Motor neuron (in vitro differentiated cells): ENCODE measurements at places on chromosomes 2 and 18.
A peak's percentile ranks its signal among the peaks of the same experiment; 100 is the strongest.

DNA sequence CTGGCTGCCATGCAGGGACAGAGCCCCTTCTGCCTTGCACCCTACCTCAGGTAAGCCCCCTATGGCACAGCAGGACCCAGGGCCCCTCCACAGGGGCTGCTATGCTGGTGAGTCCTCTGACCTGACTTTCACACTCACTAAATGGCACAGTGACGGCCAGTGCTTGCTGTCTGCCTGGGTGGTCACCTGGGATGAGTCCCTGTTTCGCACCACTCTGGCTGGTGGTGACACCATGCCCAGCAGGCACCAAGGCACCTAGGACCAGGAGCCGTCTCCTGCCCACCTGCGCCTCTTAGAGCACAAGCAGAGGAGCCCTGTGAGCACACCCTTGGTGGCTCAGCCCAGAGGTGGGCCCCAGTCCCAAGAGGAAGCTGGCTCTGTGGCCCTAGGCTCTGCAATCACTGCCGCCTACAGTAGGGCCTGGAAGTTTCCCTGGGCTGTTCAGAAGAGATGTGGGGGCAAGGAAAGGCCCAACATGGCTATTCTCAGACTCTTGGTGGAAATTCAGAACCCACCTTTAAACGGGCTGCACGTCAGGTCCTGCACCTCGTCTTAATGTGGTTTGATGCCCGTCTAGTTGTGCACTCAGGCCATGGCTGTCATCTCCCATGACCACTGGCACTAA, 96.0 kb downstream of the PLB1 start:
- ATAC-seq: no peak

DNA sequence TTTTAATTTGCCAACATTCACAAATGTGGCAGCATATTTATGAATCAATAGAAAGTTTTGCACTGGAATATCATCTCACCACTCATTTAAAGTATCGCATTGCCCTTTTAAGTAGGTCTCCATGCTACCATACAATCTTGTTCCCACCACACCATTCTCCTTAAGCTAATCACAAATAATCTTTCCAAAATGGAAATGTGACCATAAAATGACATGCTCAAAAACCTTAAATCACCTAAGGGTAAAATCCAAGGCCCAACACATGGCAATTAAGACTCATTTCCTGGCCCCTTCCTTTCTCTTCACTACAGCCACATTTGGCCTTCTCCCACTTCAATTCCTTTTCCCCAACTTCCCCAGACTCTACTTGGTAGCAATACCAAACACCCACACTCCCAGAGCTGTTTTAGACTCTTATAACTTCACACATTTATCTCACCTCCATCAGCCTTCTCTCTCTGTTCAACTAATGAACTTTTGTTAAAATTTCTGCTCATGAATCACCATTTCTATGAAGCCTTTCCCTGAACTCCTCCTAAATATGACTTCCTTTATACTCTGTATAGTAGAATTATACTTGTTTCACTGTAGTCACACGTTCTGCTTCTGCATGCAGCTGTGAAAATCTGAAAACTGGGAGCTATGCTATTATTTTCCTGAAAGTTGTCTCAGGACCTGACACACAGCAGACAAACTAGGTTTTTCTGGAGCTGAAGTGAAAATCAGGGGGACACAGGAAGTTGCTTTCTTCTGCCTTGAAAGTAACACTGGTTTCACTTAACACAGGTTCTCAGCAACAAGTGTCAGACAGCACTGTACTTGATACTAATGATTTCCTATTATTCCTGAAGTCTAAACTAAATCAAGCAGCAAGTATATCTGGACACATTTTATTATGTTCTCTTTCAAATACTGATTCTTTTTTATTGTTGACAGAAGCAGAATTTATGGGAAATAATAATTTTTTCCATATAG, 303.9 kb downstream of the ZEB2 start:
- ATAC-seq: no peak

GRCh38 chr18:36176711-36177110, 10.6 kb upstream of the MOCOS start:
- no peak for ATAC-seq

DNA sequence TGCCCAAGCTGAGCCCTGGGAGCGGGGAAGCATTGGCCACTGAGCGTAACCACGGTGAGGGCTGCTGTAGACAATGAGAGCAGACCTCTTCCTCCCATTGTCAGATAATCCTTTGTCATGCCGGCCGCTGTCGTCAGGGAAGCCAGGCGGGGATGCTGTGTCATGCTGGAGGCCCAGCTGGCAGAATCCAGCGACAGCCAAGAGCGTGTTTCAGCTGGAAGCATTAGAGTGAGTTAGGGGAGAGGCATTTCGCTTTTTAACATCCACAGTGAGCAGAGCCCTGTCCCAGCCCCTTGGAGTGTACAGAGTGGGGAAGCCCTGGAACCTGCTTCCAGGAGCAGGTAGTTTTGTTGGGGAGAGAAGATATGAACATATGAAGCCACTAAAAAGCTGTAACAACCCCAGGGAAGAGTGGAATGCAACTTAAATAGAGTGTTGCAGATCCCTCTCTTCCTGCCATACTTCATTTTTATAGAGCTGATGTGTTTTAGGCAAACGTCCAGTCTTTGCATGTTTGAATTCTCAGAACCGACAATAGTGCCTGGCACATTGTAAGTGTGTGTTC, 7.0 kb downstream of the CTIF start:
- ATAC-seq: peak; percentile 80

DNA sequence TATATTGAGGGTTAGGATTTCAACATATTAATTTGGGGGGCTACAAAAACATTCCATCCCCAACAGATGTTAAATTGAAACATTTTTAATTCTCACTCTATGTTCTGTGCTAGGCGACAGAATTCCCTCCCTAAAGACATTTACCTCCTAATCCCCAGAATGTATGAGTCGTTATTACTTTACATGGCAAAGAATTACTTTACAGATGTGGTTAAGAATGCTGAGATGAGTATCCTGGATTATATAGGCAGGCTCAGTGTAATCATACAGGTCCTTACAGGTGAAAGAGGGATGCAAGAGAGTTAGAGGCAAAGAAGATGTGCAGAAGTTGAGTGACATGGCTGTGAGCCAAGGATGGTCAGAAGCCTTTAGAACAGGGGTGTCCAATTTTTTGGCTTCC, 974.1 kb upstream of the ACVR2A start:
- no peak for ATAC-seq

DNA sequence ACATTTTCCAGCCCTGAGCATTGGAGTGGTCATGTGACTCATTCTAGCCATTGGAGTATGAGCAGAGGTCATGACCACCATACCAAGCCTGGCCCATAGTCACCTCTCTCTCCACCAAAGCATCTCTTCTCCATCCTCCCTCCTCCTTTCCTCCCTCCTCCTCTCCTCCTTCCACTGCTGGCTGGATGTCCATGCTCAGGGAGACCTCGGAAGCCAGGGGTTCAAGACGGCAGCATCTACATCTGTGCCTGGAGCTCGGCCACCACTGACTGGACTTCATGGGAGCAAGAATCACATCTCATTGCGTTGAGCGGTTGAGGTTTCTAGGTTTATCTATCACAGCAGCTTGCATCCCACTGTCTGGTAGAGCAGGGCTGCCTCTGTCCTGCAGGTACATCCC, 252.4 kb downstream of the NDUFA10 start:
- ATAC-seq: no peak

- peak; percentile 26 for ATAC-seq
Observed at GRCh38 chr2:15260835-15261234, 300.3 kb downstream of the NBAS start.

- ATAC-seq: no peak
Observed at GRCh38 chr2:236661061-236661761, 91.6 kb downstream of the ACKR3 start.

DNA sequence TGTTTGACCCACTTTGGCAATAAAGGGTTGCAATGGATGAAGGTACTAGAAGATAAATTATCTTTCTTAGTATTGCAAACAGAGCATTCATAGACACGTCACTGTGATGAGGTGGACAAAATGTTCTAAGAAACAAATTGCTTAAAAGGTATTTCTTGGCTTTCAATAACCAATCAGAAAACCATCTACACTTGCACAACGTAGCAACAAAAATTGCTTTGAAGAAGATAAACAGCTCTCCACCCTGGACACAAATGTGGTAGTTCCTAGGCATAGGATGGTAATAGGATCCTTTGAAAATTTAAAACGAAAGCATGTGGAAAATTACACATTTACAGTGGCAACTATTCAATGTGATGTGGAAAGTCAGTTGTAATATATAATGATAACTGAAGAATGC, 439.9 kb upstream of the ETAA1 start:
- ATAC-seq: no peak

DNA sequence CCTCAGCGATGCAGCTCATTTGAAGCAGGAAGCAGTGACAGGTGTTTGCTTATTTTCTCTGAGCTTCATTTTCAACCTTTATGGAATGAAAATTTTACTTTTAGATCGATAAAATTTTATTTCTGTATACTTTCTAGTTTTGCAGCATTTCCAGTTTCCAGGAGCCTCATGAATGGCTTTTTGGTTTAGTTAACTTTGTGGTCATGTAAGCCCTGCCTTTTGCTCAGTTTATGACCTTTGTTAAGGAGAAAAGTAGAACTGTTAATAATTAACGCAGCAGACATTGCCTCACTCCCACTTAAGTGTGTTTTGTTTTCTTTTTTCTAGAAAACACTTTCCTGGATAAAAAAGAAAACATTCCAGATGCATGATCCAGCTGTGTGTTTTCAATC, 4.4 kb upstream of the FARP2 start:
- ATAC-seq: no peak

GRCh38 chr2:152400607-152401214, 65.7 kb downstream of the FMNL2 start:
- ATAC-seq: no peak

- ATAC-seq: no peak
Observed at GRCh38 chr2:144343145-144343544, 176.8 kb downstream of the ZEB2 start.

- no peak for ATAC-seq
Observed at GRCh38 chr2:55439101-55439397, 19.4 kb upstream of the CCDC88A start.

- ATAC-seq: peak; percentile 39
Observed at GRCh38 chr2:24930768-24931167, 10.7 kb upstream of the ADCY3 start.

DNA sequence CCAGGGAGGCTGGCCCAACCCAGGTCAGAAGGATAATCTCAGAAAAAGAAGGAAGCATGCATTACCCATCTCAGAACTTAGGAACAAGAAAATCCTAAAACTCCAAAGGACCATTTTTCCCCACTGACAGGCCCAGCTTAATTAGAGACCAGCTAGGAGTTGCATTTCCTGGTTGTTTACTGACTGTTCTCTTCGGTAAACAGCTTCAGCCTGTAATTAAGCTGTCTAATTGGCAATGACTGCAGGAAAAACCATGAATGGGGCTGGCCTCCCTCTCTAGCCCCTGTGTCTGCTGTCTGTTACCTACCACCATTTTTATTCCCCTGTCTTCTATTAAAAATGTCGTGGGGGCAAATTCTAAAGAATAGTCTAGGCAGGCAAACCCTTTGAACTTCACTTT, 146.5 kb downstream of the AGAP1 start:
- ATAC-seq: no peak

GRCh38 chr18:76953156-76953555, 130.8 kb downstream of the ZNF236 start:
- ATAC-seq: no peak

- no peak for ATAC-seq
Observed at GRCh38 chr2:241534701-241535375, 23.7 kb upstream of the BOK start.

GRCh38 chr2:71428472-71429383, 24.6 kb upstream of the DYSF start:
- no peak for ATAC-seq

DNA sequence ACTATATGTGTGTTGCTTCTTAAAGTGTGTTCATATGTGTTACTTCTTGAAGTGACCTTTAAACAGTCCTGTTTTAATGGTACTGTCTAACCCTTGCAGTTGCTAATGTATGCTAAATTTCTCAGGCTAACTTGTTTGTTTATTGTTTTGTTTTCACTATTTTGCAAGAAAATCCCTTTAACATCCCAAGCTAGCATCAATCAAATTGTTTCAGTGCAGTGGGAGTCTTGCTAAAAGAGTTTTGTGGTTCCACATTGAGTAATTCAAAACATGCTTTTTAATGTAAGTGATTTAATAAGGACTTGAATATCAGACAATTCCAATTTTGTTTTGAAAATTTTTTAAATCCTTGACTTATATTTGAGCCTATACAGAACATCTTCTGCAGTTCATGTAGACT, 3.6 kb downstream of the SH3RF3 start:
- no peak for ATAC-seq

- ATAC-seq: peak; percentile 94
Observed at GRCh38 chr2:39568561-39569006, 97.1 kb upstream of the TMEM178A start.

GRCh38 chr2:239472235-239472775, 71.5 kb upstream of the HDAC4 start:
- ATAC-seq: no peak

DNA sequence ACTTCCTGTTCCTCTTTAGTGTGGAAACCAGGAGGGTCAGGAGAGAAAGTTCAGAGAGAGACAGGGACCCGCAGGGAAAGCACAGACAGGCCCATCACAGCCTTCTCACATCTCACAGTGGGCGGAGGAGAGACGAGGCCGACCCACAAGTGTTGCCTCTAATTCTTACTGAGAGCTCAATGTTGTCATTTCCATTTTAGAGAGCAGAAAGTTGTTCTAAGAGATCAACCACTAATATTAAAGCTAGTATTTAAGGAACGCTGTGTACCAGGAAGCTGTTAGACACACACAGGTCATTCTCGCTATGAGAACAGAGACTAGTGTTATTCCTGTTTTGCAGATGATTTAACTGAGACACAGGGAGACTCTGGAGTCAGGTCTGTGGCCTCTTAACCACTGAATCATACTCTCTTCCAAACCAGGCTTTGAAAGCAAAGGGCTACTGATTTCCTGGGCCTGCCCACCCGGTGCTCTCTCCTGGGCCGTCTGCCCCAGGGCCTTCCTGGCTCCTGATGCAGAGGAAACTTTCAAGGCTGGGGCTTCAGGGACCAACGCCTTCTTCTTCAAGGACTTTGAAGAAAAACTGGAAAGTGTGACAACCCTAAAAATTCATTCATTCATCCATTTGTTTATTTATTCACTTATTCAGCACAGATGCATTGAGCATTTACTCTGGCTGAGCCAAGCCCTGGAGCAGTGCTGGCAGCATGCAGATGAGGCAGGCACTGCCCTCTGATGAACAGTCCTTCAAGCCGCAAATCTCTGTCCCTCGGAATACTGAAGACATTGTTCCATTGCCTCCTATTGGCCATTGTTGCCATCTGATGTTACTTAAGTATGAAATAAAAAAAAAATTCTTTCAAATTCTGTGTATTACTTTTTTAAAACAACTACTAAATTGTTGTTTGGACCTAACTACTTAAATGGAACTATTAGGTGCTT, 37.2 kb upstream of the BIN1 start:
- peak; percentile 91 for ATAC-seq
